ENCODE measurements at places on chromosomes 4 and X.

- DNase-seq: no peak
Measured at GRCh38 chr4:145988628-145989027, 50.0 kb upstream of the ZNF827 start.

GRCh38 chr4:8917868-8918783, 46.5 kb upstream of the HMX1 start:
- peak; percentile 56 for DNase-seq

DNA sequence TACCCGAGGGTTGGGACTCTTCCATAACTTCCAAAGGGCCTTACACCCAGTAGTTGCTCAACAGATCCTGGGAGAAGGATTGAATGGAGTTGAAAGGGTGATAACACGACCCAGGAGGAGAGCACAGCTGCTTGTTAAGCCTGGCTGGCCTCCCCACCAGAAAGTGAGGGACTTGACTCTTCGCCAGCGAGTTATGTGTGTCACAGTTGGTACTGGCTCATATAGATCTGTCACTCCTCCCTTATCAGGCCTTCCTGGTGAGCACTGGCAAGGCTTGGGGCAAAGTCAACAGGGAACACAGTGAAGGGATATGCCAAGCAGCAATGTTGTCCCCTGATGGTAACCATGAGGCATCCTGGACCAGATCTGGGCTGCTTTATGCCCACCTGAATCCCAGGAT, 35.8 kb downstream of the APLN start:
- no peak for DNase-seq

DNA sequence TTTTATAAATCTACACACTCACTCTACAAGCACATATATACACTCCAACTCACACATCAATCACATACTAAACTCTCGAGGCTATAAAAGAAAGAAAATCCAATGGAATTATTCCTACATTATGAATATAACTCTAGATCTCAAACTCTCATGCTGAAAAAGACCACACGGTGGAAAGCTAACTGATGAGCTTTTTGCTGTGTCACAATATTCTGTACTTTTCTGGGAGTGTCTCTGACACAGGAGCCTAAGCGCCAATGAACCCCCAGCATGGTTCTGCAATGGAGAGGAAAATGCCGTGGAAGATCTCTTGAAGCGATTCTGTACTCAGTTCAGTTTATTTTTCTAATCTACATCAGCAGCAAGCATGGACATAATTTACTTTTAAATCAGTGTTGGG, 124.2 kb upstream of the ETNPPL start:
- DNase-seq: no peak

- no peak for DNase-seq
Measured at GRCh38 chrX:9231491-9231890, 197.6 kb upstream of the FAM9B start.

DNA sequence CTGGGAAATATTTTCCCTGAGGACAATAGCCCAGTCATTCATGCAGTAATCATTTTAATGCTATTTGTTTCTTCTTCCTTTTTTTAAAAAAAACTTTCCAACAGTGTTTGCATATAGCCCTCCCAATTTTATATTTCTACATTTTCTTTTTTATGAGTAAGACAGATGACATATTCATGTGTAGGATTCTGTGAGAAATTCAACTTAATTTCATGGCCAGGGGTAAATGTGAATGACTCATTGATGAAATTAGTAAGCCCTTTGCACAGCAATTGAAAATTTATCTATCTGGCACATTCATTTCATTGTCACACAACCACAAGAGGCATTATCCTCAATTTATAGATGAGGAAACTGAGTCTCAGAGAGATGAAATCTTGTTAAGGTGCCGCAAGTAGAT, 13.7 kb upstream of the SMIM20 start:
- DNase-seq: no peak

- peak; percentile 91 for DNase-seq
Measured at GRCh38 chr4:6909113-6909969, at the start of gene TBC1D14. Gene TBC1D14 (plus strand): TSS chr4:6909826. CDS start chr4:6923390, 13,564 bp downstream.

- DNase-seq: no peak
Measured at GRCh38 chrX:155997436-155997835, at the start of gene IL9R. Gene IL9R (plus strand): TSS chrX:155997696. CDS start chrX:155997760, 64 bp downstream.

DNA sequence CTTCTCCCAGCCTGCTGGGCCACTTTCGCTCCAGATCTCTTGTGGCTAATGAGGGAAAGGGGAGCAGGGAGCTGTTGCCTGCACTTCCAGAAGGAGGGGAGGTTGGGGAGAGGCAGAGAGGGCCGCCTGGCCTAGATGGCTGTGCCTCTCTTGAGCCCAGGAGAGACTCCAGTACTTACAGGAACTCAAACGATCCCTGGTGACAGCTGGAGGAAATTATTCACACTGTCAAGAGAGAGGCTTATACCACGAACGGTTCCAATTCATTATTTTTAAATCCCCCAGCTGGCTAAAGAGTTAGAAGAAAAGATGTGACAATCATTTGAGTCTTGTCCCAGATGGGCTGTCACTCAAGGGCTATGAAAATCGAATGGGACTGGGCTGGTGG, 96.1 kb downstream of the PHKA2 start:
- DNase-seq: no peak

GRCh38 chr4:125432078-125432477, 117.3 kb downstream of the FAT4 start:
- no peak for DNase-seq

- DNase-seq: no peak
Measured at GRCh38 chr4:99648321-99648720, 9.3 kb downstream of the C4orf54 start.

DNA sequence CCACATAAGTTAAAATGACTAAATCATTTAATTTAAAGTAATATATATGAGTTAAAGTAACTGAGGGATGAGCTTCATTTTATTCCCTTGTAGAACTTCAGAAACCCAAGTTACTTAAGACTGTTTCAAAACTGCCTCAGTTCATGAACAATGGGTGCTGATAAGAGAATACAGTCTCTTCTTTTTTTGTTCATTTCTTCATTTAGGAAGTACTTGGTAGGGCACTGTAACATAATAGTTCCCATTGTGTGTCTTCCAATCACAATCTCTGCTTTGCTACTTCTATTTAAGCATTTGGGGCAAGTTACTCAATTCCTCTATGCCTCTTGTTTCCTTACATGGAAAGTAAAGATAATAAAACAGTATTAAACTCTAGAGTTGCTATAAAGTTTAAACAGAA, 50.4 kb downstream of the HHIP start:
- no peak for DNase-seq

DNA sequence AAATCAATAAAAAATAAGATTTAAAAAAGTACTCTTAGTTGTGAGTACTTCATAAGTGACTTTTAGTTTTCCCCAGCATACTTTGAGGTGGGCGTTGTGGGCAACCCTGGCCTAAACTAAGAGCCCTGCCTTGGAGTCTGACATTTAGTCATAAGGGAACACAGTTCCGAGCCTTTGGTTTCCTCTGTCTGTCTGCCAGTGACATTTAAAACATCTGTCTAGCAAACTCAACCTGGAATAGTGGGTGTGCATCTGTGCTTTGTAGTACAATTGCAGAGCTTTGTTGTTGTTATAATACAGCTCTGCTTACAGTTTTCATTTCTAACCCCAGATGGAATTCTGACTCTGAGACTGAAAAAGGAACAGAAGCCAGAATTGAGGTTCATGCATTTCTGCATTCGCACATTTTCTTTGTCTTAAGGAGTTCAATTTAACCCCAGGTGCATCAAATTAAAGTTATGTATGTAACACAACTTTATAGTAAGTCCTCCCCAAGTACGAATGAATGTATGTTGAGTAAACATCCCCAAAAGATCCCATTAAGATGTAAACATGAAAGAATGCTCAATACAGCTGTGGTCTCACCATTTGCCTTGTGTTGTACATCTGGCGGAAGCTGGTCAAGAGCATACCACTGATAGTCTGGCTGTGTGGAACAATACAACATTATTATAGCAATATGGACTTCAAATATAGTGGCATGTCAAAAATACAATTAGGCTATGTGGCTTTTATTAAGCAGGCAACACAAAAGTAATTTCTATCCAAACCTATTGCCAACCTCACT, 25.9 kb downstream of the TNIP3 start:
- no peak for DNase-seq

GRCh38 chr4:112704991-112705845, 68.3 kb downstream of the LARP7 start:
- DNase-seq: peak; percentile 5

DNA sequence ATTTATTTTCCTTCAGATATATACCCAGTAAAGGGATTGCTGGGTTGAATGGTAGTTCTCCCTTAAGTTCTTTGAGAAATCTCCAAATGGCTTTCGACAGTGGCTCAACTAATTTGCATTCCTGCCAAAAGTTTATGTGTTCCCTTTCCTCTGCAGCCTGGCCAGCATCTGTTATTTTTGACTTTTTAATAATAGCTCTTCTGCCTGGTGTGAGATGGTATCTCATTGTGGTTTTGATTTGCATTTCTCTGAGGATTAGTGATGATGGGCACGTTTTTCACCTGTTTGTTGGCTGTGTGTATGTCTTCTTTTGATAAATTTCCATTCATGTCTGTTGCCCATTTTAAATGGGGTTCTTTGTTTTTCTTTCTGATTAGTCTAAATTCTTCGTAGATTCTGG, 375.2 kb downstream of the UBE2NL start:
- DNase-seq: no peak

DNA sequence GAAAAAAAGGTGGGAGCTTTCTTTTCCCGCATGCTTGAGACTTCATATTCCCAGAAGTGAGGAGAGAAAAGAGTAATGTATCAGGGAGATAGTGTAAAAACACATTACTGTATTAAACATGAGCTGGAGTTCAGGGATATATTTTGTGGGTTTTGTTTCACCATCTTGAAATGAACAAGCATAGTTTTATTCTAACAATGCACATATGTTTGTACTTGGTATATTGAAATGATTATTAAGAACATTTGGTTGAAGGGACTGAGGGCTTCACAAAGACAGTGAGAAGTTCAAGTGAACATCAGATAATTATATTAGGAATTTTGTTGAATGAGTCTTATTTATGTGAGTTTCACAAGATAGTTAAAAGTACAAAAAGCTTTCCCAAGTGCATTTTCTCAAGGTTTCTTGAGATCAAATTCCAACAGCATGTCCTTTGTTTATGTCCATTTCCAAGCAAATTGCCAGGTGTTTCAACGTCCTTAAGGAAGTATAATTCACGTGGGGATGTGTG, 368.8 kb downstream of the ANKRD50 start:
- no peak for DNase-seq

Data from erythroblast (primary cell).